ENCODE measurements at places on chromosomes 16 and 17.

- no peak for DNase-seq
Observed at GRCh38 chr16:30474074-30474452, 1.5 kb downstream of the ITGAL start.

- DNase-seq = no peak
Observed at GRCh38 chr17:58285422-58285810, 4.7 kb upstream of the MPO start.

GRCh38 chr17:41956522-41956921, 10.1 kb upstream of the CNP start:
- DNase-seq = no peak

DNA sequence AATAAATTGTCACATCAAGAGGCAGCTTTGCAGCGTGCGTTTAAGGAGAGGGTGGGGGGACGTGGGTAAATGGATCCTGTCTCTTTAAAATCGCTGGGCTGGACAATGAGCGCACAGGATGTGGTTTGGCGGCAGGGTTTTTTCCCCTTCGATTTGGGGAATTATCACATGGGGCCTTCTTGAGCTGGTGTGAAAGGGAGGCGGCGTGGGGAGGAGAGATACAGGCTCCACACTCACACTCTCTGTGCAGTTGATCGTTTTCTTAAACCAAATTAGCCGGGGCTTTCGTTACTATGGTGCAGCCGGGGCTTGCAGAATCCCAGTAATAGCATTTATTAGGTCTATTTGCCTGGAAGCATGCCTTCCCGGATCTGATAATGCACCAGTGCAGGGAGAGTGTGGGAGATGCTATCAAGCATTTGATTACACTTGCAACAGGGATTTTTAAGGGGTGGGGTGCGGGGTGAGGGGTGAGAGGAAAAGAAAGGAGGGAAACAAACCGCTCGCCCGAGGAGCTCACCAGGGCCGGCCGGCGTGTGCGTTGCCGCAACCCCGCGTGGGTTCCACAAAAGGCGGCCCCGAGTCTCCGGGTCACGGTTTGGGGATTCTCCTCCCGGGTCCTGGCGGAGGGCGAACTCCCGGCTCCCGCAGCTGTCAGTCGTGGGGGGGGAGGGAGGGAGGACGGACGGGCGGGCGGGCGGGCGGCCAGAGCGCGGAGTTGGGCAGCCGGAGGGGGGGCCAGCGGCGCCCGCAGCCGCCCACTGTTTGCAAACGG, 58.8 kb upstream of the GSE1 start:
- DNase-seq = peak; percentile 93

DNA sequence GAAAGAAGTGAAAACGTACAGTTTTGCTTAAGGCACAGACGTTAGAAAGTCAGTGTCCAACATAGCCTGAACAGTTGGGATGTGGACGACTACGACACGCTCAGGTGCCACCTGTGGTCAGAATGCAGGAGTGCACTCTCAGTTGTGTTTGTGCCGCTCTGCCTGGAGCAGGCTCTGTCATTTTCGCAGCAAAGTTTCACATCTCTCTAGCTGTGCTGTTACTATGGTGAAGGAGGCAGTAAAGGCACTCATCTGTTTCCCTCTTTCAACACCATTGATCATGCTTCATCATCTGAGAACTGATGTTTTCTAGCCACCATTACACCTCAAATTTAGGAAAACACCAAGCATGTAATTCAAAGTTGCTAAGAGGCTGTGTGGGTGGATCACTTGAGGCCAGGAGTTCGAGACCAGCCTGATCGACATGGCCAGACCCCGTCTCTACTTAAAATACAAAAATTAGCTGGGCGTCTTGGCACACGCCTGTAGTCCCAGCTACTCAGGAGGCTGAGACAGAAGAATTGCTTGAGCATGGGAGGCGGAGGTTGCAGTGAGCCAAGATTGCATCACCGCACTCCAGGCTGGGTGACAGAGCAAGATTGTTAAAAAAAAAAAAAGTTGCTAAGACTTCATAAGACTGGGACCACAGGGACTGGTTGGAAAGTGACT, 44.9 kb upstream of the DNAJA2 start:
- peak; percentile 90 for DNase-seq

DNA sequence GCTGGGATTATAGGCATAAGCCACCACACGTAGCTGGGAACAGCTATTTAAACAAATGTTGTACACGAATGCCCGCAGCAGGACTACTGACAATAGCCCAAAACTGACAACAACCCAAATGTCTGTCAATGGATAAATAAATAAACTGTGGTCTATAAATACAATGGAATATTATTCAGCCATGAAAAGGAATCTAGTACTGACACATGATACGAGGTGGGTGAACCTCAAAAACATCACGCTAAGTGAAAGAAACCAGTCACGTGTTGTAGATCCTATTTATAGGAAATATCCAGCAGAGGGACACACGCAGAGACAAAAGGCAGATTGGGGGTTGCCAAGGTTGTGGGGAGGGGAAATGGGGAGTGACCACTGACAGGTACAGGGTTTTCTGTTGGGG, 390.0 kb upstream of the TNRC6C start:
- DNase-seq = no peak

GRCh38 chr16:69890892-69891282, 60.2 kb upstream of the CLEC18A start:
- DNase-seq = no peak

- no peak for DNase-seq
Observed at GRCh38 chr16:88383401-88384221, 852 bp downstream of the ZNF469 start.

DNA sequence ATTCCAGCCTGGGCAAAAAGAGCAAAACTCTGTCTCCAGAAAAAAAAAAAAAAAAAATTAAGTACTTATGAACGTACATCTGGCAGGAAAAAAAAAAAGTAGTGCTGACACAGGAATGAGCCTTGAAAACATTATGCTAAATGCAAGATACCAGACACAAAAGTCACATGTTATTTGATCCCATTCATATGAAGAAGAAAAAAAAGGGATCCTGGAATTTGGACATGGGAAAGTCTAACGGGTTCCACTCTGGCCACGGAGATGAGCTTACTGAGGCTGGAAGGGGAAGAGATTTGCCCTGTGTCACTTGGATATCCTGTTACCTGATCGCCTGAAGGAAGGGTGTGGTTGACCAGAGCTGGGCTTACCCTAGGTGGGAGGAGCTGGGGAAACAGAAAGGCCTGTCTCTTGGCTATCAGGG, 251.9 kb downstream of the PARN start:
- no peak for DNase-seq

DNA sequence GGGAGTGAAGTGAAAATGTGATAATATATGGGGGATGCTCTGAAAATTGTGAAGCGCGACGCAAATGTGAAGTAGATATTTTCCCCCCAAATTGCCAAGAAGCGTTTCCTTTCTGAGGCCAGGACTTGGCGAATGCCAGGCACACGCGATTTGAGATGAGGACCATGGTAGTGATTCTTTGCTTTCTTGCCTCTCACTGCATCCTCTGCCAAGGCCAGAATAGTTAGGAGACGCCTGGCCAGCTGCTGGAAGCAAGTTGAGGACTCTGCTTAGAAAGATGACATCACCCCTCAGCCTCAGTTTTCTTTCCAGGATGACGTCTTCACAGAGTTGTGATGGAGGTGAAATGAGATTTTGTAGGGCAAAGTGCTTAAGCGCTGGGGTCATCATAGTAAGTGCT, 25.9 kb downstream of the PIPOX start:
- DNase-seq = no peak

DNA sequence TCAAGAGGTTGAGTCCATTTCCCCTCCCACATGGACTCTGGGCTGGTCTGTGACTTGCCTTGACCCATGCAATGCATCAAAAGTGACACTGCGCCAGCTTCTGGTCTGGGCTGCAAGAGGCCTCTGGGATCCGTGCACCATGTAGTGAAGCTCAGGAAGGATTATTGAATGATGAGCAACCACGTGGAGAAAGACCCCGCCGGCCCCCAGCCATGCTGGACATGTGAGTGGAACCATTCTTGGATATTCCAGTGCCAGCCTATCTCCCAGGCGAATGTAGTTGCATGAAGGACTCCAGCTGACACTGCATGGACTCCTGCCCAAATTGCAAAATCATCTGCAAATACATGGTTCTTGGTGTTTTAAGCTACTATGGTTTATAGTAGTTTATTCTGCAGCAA, 7.6 kb upstream of the ALOX15B start:
- no peak for DNase-seq

DNA sequence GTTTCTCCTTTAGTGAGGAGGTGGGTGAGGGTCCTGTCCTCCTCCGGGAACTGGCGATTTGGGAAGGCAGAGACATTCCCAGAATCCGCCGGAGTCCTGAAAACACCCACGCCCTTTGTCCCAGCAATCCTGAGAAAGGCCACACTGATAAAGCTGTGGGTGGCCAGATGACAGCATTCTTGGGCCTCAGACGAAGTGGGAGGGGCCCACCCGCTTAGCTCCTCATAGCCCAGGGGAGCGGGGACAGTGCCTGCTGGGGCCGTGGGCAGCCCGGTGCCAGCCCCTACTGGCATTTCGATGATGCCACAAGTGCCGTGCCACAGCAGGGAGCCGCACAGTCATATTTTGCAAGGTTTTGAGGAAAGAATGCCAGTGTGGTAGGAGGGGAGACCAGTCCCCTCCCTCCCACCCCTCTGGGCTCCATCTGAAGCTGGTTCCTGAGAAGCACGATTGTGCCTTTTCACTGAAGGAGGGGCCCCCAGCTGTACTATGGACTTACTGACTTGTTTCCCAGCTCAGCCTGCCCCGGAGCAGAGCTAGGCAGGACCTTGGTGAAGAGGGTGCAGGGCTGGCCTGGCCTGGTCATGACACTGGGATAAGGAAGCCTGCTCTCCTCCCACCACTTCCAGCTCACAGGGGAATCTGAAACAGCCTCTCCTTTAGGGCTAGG, 20.9 kb upstream of the MPRIP start:
- DNase-seq = no peak

DNA sequence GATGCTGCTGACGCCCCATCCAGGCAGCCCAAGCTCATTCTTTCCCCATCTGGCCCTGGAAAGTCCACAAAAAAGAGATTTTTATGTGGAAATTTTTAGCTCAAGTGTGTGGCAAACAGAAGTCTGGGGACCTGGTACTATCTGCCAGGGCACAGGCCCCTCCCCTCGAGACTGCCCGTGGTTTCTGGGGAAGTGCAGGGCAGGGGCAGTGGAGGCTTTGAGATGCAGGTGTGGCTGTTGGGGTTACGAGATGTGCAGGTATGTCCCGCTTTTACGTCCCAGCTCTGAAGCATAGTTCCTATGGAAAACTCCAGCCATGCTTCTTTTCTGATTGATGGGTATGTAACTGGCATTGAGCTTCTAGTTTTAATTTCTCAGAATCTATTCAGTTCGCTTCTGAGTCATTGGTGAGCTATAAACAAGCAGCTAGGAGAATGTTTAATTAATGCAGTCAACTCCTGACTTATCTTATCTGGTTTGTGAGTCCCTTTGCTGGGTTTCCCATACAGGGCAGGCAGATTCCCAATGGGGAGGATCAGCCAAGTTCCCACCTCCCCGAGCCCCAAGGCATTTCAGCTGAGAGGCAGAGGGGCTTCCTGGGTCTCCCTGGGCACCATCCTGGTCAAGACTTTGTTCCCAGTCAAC, 16.2 kb downstream of the TBX4 start:
- DNase-seq = no peak

DNA sequence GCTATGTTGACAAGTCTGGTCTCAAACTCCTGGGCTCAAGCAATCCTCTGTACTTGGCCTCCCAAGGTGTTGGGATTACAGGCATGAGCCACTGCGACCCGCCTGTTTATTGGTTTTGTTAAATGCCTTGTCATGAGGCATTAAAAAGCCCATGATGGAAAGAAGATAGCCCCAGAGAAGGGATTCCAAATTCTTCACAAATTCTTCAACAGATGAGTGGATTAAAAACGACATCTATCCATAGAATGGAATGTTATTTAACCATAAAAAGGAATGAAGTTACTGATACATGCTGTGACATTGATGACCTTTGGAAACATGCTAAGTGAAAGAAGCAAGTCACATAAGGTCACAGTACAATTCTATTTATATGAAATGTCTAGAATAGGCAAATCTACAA, 4.7 kb downstream of the SGF29 start:
- DNase-seq = no peak

- DNase-seq = no peak
Observed at GRCh38 chr16:79278506-79278905, 322.0 kb downstream of the MAF start.

DNA sequence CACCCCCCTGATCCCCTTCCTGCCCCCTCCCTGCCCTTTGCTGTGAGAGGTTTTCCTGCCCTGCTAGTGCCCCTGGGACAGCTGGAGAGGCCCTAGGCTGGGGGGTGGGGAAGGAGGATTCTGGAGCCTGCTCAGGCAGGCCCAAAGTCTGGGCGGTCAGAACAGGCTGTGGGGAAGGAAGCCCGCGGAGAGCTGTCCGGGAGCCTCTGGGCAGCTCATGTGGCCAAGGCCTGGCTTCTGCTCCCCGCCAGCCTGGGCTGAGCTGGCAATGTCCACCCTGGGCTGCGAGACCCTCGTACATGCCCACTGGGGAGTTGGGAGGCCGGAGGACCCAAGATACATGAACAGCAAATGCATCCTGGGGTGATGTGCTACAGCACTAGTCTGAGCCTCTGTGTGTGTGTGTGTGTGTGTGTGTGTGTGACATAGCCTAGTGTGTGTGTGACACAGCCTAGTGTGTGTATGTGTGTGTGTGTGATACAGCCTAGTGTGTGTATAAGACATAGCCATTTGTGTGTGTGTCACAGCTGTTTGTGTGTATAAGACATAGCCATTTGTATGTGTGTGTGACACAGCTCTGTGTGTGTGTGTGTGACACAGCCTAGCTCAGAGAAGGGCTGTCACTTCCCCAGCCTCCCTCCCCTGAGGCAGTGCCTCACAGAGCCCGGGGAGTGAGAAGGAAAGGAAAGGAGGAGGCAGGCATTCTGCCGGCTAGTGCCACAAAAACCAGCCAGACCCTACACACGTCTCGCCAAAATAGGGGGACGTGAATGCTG, 201.4 kb upstream of the CIBAR2 start:
- DNase-seq = no peak

GRCh38 chr16:11446566-11447119, 101.4 kb downstream of the RMI2 start:
- DNase-seq = no peak

DNA sequence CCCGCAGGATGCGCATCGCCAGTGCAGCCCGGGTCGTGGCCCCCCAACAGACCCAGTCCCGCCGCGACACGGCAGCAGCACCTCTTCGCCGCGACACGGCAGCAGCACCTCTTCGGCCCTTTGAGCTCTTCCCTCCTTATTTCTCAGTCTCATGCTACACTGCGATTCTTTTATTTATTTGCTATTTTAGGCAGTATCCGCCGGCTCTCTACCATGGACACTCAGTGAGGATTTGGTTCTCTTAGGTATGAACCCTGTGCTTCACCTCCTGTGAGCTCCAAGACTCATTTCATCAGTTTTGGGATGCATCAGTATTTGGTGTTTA, 8.3 kb upstream of the MAP2K3 start:
- no peak for DNase-seq

DNA sequence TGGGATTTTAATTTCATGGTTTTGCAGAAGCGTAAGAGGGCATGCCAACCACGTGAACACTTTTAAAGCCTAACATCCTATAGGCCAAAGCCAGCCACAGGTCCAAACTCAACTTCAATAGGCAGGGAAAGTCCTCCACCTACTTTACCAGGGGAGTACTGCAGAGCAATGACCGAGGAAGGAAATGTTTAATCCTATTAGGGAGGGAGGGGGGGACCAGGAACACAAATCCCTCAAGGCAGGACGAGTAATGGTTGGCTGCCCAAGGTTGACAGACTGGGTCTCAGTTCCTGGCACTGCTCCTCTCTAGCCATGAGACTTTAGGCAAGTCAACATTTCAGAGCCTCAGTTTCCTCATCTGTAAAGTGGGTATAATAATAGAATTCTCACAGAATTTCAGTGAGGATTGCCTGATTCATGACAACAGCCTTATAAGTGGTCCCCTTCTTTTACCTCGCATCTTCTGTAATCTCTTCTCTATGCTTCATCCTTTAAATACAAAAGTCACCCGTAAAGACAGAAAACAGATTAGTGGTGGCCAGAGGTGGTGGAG, 315.8 kb downstream of the HAPSTR1 start:
- DNase-seq = no peak
